WTC11 (cell line): ENCODE measurements at places on chromosomes 4 and X.
A peak's percentile ranks its signal among the peaks of the same experiment; 100 is the strongest.

- no peak overlapping the region for H3K27ac ChIP-seq
- H3K36me3 ChIP-seq, result no peaks in the 10 kb centered on the region
- H3K27me3 ChIP-seq, result peaks cover 48% of the 10 kb centered on the region
- no peaks in the 10 kb centered on the region; the same call in 1 of the 2 replicates for H3K4me1 ChIP-seq
These were observed 11.3 kb downstream of the PNCK start for GRCh38 chrX:153662266-153662665.

DNA sequence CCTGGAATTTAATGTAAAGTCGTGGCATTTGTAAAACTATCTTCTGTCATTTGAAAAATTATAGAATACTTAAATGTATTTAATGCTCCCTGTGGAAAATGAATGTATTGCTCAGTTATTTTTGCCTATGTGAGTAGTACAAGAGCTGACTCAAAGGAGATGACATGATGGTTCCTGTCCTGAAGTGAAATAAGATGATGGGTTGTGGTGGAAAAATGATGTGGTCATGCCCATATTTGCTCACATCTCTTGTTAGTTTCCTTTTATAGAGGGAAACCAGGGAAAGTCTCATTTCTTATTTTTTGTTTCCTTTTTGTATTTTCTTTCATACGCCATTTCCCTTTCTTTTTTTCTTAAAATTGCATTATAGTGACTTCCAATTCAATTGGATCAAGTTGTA lies 23.7 kb downstream of the PLS3 start:
- H3K27ac ChIP-seq, result peak overlapping the region; percentile 57; the same call in 1 of the 2 replicates
- peaks cover 38% of the 10 kb centered on the region for H3K4me1 ChIP-seq
- no peak for DNase-seq
- peaks cover 7% of the 10 kb centered on the region for H3K36me3 ChIP-seq
- H3K27me3 ChIP-seq, result no peaks in the 10 kb centered on the region

DNA sequence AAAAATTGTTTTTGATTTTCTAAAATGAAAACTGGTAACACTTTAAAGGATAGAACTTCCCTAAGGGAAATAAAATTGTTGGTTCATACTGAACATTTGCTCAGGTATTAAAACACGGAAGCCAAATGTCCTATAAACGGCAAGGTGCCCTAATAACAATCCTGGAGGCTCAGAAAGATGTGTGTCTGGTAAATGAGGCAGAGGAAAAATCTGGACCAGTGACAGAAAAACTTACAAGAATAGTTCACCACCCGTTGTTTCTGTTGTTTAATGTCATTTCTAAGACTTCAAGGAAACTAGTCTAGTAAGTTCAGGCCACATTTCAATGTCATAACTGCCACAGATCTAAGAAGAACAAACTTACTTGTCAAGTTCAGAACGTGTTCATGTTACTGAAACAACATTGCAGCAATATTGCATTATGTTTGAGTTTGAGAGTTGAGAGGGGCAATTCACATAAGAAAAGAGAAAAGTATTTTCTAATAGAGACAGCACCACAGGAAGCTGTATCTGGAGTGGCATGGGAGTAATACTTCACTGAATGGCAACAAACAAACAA lies 476.6 kb downstream of the GRXCR1 start:
- H3K27me3 ChIP-seq, result no peaks in the 10 kb centered on the region
- peak overlapping the region; percentile 14; the same call in 1 of the 2 replicates for H3K27ac ChIP-seq
- no peaks in the 10 kb centered on the region for H3K36me3 ChIP-seq
- no peak for DNase-seq
- no peak overlapping the region for H3K4me3 ChIP-seq
- peaks cover 3% of the 10 kb centered on the region for H3K4me1 ChIP-seq

DNA sequence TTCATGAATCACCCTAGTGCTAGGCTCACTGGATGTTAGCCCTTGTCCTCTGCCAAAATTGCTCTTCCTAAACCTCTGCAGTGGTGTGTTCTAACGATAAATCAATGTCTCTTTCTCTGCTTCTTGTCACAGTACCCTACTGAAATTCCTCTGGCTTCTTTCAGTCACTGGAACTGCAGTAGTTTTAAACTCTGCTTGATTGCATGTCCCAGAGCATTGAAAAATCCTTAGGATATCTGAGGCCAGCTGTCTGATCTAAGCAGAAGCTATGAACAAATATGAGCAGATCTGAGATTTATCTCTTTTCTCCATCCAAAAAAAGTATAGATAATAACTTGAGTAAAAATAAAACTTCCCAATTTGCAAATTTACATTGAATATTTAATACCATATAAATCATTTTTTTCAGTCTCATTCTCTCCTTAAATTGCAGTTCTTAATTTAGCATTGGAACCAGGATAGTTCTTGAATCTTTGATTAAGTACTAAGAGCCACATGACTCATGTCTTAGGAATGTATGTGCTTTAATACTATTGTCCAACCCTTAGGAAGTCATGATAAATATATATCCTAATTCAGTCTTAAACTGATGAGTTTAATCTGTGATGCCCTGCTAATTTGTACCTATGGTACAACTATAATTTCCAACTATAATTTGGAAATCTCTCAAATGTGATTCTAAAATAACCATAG lies 169.7 kb downstream of the PDHA2 start:
- DNase-seq, result no peak
- peak overlapping the region; percentile 1; the same call in 1 of the 2 replicates for H3K27ac ChIP-seq
- 0 out of 2 replicates have a peak, but pooled peaks cover 3% of the 10 kb centered on the region for H3K36me3 ChIP-seq
- peaks cover 17% of the 10 kb centered on the region for H3K4me1 ChIP-seq
- no peak overlapping the region for H3K4me3 ChIP-seq
- H3K27me3 ChIP-seq, result no peaks in the 10 kb centered on the region
